SHP77 treated with DMSO at 0.1 percent for 48 hours (cell line): ENCODE measurements at places on chromosomes 3 and 15.

- DNase-seq, result peak; percentile 12
These were observed 13.1 kb upstream of the PLA2G4D start for GRCh38 chr15:42107473-42107872.

GRCh38 chr3:119778811-119779210, 3.1 kb upstream of the NR1I2 start:
- DNase-seq, result no peak

DNA sequence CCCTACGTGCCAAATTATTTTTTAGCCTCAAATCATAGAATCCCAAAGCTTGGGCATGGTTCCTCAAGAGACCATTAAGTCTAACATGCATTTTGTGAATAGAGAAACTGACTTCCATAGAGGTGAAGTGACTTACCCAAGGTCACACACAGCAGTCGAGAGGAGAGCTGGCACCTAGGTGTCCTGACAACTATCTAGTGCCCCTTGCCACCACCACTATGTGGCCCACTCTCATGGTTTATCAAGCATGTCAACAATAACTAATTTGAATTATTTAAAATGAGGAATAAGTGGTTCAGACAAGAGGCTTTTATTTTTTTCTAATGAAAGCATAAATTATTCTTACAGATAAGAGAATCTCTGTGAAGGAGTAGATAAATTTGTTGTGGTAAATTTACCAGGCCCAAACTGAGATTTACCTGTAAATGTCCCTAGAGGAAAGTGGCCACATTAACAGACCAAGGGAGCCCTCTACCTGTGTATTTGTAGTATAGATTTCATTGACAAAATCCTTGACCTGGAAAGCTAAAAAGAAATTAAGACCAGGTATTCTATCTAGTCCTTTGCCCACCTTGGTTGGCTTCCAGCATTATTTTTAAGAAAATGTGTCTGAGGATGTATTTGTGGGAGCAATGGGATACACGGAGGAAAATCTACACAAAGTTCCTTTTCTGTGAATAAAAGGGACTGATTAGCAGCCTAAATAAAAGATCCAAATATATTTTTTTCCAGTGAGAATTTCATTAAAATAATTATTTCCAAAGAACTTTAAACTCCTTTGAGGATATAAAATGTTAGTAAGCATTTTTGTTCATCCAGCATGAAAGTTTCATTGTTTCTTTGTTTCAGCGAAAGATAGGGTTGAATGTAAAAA, 49.1 kb downstream of the IQCH start:
- DNase-seq, result no peak

- no peak for DNase-seq
These were observed 79.8 kb upstream of the SLC6A1 start for GRCh38 chr3:10912786-10913185.

DNA sequence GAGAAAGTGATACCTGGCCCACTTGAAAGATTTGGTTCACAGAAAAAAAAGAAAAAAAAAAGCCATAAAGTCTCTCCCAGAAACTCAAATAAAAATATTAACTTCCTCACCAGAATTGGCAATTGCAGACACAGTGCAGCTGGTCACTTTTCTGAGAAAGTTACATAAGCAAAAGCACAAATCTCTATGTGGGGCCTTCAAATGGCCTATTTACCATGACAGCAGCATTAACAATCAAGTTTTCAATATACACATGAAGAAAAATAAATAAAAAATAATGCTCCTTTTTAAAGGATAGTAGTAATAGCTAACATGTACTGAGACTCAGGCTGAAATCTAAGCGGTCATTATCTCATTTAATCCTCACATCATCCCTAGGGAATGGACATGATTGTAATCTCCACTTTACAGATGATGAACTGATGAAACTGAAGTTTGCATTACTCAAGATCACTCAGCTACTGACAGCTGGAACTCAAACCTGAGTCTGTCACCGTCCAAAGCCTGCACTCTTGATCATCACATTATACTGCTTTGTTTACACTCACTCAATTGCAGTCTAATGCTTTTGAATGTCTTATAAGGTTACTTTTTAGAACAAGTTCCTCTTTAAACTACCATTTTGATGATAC, 3.3 kb downstream of the NPTN start:
- peak; percentile 11 for DNase-seq

DNA sequence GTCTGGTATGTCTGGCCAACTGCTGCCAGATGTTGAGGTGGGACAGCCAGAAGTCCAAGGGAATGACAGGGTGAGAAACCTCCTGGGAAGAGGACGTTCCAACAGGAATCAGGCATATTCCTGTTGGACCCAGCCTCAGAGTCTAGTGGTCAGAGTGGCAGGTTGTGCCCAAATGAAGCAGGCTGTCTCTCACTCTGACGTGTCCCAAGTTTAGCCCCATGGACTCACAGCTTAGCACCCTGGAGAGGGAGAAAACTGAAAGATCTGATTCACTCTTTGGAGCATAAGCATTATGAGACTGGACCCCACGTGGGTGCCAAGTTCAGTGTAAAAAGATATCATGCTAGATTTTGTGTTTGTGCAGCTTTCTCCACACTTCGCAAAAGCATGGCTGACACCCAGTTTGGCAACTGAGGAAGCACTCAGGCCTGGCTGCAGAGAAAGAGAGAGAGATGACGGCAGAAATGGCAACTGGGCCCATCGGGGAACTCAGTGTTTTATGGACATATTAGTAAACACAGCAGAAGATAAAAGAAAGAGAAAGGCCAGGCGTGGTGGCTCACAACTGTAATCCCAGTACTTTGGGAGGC, 88.2 kb upstream of the LMCD1 start:
- no peak for DNase-seq

DNA sequence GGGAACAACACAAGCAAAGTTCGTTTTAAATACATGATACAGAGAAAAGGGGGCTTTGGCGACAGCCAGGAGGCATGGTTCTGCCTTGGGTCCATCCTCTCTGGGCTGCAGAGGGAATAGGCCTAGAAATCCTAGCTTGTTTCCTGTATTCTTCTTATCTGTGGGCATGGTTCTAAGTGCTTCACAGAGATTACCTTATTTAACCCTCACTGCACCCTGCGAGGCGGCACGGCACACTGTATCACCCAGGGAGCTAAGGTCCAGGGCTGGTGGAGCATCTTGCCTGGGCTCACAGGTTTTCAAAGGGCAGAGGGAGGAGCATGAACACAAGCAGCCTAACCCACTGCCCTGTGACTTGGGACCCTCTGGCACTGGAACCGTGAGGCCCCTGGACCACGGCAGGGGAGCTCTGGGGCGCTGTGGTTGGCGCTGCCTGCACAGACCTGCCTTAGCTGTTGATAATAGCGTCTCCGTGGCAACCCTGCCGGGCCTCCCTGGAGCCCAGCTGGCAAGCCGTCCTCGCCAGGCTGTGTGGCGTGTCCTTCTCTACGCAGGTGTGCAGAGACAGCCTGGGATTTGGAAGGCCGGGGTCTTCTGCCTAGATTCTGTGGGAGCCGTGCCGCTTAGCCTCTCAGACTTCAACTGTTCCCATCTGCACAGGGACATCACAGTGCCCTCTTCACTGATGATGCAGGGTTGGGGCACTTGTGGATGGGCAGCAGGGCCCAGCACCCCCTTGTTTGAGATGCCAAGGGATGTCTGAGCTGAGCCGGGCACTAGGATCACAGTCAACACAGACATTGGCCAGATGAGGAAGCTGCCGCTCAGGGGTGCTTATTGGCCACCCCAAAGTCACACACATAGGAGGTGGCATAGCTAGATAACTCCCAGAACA, 154.6 kb upstream of the TLE3 start:
- peak; percentile 35 for DNase-seq

DNA sequence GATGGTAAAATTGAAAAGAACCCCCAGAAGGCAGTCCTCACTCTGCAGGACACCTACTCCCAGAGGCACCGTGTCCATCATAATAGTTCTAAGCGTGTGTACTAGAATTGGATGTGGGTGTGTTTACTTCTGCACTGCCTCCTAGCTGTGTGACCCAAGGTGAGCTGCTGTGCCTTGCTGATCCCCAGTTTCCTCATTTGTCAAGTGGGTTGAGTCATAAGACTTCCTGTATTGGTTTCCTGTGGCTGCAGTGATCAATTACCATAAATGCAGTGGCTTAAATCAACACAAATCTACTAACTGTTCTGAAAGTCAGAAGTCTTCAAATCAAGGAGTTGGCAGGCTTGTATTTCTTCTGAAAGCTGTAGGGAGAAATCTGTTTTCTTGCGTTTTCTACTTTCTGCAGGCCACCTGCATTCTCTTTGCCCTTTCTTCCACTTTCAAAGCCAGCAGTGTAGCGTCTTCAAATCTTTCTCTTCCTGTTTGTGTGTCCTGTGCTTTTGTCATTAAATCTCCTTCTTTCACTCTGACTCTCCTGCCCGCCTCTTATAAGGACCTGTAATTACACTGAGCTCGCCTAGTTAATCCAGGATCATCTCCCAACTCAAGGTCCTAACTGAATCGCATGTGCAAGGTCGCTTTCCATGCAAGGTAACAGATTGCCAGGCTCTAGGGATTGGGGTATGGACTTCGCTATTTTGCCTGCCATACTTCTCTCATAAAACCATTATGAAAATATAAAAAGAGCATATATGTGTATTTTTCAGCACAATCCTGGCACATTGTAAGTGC, 59.0 kb downstream of the RORA start:
- no peak for DNase-seq

- DNase-seq, result peak; percentile 57
These were observed 2.1 kb downstream of the ALCAM start for GRCh38 chr3:105368566-105369499.

DNA sequence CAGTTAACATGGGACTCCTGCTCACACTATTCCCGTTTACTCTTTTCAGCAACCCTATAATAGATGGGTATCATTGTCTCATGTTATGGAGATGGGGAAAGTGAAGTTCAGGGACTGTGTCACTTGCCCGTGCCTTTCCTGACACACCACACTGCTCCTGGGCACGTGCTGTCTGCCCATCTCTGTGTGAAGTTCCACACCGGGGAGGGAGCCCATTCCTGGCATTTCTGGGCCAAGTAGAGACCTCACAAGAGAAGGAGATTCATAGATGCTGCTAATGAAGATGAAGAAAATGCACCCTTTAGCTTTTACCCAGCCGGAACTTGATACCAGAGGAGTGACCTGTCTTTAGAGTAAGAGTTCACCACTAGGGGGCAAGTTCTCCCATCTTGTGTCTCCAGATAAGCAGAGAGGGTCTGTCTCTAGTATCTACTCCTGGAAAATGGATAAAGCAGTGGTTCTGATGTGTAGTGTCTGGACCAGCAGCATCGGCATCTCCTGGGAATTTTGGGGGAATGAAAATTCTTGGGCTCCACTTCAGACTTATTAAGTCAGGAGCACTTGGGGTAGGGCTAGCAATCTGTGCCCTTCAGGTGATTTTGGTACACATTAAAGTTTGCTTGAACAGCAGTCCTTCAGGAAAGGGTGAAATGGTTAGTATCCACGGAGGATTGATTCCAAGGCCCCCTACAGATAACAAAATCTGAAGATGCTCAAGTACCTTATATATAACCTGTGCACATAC, 2.0 kb upstream of the TOPBP1 start:
- peak; percentile 54 for DNase-seq

- DNase-seq, result no peak
These were observed 3.5 kb upstream of the MUC4 start for GRCh38 chr3:195815169-195815771.

DNA sequence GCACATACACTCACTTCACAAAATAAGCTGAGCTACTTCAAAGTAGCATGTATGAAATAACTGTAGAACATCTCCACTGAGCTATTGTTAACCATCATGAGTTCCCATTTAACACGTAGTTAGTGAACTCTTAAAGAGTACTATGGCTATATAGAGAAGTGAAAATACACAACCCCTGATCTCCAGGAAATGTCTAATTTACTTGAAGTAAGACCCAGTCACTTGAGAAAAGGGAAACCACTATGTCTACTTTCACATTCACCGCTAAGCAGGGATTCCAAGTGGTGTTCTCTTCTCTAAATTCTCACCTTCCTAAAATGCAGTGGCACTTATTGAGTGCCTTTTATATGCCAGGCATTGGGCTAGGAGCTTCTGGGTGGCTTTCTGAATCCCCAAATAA, 35.0 kb upstream of the COLQ start:
- no peak for DNase-seq

DNA sequence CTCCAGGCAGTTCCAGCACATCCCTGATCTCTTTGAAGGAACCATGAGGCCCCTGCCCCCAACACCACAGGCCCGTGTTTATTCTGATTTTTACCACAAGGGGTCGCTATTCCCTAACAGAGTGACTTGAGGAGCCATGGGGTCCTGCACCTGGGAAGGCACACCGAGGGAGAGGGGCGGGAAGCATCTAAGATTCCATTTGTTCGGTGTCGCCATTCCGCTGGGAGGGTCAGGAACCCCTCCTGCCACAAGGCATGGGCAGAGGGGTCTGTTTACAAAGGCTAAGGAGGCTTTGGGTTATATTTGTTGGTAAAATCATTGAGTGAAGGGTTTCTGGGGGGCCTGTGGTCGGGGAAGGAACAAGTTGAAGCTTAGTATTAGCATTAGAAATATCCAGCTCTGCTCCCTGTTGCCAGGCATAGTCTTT, 77.1 kb downstream of the WDR76 start:
- DNase-seq, result peak; percentile 16

DNA sequence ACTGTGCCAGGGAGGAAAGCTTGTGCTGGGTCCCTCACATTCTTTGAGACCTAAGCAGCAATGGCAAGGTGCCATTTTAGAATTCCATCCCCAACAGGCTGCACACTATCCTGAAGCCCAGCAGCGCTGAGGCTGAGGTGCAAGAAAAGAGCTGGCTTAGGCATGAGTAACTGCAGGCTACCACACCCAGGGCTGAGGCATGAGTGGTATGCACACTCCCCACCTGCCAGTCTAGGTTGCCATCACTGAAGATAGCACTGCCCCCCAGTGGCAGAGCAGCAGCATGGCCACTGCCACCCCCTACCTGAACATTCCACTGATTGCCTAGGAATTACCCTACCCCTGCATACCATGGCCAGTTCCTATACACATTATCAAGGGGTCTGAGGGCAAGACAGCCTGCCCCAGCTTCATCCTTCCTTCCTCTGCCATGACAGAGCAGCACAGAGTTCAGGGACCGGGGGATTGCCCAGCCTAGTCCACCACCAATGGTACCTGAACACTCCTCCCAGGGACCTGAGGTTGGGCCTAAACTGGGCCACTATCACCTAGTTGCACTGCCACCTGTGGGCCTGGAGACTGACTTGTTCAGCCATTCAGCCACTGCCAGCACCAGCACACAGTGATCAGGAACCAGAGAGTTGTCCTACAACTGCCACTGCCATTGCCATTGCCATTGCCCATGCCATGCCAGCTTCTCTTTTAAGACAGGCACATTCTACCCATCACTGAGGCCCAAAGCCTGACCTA, 129.8 kb downstream of the SATB1 start:
- no peak for DNase-seq

GRCh38 chr3:30449290-30449632, 157.1 kb upstream of the TGFBR2 start:
- no peak for DNase-seq

GRCh38 chr3:34584971-34585370, 786.5 kb downstream of the PDCD6IP start:
- DNase-seq, result no peak

GRCh38 chr15:69841113-69841828, 256.4 kb downstream of the TLE3 start:
- no peak for DNase-seq

DNA sequence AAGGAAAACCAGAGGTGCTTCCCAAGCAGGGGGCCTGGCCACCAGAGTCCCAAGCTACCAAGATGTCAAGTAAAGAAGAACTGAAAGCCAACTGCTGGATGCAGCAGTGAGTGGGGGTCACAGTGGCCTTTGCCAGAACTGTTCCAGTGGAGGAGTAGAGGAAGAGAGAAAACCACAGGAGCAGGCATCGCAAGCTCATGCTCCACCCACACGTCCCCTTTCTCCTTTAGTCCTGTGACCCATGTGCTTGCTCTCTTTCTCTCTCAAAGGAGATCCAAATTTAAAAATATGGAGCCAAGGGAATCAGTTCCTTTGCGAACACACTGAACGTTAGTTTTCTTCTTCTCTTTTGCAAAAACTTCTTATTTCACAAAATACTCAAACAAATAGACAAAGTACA, 12.4 kb upstream of the ABHD2 start:
- no peak for DNase-seq
